ENCODE measurements at places on chromosomes 12 and 14.

GRCh38 chr14:74575936-74576335 is 36.1 kb downstream of the LTBP2 start:
- DNase-seq, result no peak

GRCh38 chr12:54935235-54935951 is 49.2 kb downstream of the TESPA1 start:
- peak; percentile 93 for DNase-seq

DNA sequence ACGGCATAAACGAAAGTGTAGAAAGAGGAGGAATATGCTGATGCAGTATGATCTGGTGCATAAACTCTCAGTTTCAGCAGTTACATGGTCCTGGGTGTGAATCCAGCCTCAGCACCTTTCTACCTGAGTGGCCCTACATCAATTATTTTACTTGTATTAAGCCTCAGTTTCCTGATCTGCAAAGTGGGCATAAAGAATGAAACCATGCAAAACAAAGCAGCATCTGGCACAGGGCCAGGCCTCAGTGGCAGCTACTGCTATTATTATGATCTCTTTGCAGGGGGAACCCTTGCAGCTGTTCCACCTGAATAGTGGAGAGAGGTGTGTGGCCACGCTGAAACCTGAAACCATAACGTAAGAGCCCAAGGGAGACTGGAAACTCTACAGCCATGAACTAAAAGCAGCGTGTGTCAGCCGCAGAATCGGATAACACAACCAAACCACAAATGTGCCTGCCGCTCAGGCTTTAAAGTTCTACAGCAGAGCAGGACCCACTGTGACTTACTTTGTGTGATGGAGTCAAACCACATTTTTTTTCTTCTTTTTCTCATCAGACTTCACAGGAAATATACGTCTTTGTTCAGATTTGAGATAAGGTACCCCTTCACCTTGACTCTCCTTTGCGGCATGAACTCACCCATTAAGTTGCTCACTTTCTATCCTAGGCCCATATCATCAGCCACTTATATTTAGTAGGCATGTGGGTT is 29.2 kb upstream of the FOS start:
- no peak for DNase-seq

GRCh38 chr12:92928421-92928961 is 604 bp downstream of the EEA1 start:
- peak; percentile 58 for DNase-seq

GRCh38 chr12:116697305-116697704 is 40.6 kb downstream of the SPRING1 start:
- peak; percentile 49 for DNase-seq

DNA sequence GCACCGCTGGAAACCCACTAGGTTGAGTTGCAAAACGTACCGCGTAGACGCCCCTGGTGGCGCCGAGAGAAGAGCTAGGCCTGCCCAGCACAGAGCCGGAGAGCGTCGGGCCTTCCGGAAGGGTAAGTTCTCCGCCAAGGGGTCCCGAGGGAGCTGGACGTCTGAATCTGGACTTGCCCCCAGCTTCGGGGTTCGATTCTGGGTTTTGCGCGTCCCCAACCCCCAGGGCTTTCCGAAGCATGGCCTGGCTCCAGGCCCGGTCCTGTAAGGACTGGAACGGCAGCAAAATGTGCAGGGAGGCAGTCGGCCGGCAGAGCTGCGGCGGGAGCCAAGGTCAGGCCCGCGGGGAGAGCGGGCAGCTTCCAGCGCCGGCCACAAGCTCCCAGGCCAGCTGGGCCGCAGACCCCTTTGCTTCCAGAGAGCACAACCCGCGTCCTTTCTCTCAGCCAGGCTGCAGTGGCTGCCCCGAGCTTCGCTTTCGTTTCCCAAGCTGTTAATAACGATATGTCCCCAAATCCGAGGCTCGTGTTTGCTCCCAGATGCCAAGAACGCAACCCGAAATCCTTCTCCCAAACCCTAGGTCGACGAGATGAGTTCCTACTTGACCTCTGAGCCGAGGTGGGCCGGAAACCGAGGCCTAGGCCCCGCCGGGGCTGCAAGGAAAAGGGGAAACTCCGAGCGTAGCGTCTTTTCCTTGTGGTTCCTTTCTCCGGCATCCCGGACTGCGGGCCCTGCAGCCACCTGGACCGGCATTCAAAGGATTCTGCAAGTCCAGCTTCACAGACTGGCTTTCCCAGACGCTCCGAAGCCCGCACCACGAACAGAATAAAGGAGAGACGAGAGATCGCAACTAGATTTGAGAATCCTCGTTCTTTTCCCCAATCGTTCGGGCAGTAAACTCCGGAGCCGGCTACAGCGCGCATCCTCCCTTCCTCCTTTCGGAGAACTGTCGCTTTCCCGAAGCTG is 3.2 kb upstream of the TBX5 start:
- peak; percentile 82 for DNase-seq

- DNase-seq, result no peak
Measured at GRCh38 chr14:26330982-26331381, 266.9 kb downstream of the NOVA1 start.

DNA sequence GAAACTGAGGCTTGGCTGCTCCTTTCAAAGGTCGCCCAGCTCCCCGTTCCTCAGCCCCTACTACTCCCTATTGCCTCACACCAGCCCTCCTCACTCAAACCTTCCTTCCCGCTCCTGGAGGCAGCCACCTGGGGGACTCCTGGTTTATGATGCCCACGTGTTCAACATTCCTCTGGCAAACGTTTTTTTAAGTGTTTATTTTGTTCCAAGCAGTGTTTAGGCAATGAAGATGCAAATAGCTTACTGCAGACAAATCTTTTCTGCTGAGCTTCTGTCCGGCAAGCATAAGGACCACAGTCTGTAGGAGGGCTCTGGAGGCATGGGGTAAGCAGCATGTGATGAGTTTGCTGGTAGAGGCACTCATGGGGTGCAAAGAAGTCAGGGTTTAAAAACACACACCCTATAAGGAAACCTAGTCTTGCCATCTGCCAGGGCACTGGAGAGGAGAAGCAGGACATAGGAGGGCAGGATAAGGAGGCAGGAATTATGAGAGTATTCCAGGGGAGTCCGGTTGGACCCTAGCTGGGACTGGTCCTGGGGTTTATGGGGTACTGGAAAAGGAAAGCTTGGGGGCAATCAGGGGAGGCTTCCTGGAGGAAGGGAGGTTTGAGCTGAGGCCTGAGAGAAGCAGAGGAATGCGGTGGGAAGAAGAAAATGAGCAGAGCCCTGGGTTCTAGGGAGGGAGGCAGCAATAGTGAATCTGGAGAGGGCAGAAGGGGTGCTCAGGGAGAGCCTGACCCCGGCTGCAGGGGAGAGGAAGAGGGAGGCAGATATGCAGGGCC is 123.3 kb downstream of the NCOR2 start:
- no peak for DNase-seq

- peak; percentile 86 for DNase-seq
Measured at GRCh38 chr14:37230551-37231194, 32.9 kb downstream of the MIPOL1 start.

DNA sequence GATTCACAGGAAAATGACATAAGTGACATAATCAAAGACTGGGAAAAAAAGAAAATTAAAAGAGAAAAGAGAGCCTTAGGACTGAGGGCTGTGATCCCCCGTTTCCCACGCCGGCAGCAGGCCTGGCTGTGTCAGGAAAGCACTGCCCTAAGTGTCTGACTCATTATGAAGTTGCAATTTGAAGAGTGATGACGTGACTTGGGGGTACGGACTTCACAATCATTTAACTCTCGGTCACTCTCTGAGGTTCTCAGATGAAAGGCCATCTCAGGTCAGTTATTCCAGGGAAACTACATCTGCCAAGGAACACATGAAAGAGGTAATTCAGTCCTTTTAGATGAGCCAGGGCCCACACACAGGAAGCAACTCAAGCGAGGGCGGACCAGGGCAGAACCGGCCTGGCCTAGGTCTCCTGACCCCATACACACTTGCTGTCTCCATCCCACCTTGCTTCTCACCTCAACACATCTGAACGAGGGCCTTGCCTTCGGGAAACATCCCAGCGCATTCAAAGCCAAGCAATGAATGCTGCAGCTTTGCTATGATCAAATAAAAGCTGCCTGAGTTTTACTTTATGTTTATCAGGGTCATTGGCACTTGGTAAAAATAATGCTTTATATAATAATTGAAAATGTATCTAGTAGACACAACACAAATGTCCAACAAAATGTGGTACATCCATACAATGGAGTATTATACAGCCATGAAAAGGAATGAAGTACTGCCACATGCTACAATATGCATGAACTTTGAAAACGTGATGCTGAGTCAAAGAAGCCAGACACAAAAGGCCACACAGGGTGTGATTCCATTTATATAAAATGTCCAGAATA is 2.7 kb downstream of the SSH1 start:
- peak; percentile 99 for DNase-seq

DNA sequence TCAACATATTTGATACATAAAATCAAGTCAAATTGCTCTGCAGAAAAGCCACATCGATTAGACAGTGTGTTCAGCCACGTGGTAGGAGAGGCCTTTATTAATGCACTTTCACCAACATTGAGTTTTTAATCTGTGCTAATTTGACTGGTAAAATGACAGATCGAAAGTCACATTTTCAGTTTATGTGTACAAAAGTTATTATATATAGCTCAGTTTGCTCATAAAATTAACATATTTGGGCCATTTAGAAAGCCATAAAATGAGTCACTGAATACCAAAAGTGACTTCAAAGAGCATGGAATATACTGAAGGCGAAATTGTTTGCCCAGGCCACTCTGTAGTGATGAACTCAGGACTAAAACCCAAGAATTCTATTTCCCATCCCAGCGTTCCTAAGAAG is 26.0 kb downstream of the C12orf42 start:
- no peak for DNase-seq

- DNase-seq, result no peak
Measured at GRCh38 chr14:70004791-70005190, 125.6 kb downstream of the SMOC1 start.

GRCh38 chr12:80432061-80432460 is 12.0 kb upstream of the PTPRQ start:
- DNase-seq, result no peak

DNA sequence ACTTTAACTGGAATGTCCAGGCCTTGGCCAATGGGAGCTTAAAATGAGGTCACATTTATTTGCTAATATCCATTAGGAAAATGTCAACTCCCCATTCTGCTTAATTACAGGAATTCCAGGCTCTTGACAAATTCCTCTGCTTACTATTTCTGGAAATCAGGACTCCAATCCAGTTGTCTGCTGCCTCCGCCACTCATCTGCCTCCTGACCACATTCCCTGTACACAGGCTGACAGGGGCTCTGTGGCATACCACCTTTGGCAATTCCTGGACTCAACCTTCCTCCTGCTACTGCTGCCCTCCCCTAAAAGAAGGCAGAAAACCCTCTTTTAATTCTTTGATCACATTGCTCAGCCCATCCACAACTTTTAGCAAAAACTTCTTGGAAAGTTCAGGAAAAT is 37.9 kb downstream of the KICS2 start:
- DNase-seq, result no peak

GRCh38 chr14:69153873-69154270 is 953 bp upstream of the DCAF5 start:
- DNase-seq, result peak; percentile 52

GRCh38 chr12:46357438-46358324 is 14.9 kb downstream of the SLC38A2 start:
- DNase-seq, result peak; percentile 67

GRCh38 chr12:119149270-119149669 is 29.5 kb upstream of the HSPB8 start:
- no peak for DNase-seq

DNA sequence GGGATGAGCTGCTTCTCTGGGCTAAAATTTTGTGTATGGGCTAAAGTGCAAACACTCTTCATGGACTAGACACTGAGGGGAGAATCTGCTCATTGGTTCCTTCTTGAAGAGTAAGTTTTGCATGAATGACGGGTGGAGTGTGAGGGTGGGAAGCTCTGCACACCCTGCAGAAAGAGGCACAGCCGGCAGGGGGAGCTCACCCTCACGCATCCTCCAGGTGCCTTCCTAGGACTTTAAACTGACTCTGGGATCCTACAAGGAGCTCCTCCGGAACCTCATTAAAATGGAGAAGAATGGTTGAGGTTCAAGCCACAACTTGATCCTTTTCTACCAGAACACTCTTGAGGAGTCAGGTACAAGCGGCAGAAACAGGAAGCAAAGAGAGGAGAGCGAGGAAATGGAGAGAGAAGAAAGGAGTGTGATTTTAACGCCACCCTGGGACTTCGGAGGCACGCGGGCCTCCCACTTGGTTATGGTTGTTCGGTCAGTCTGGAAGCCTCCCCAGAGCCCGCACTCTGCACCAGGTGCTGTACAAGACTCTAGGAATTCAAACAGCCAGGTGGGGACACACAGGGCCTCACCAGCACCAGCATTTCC is 87.5 kb downstream of the SETD3 start:
- peak; percentile 66 for DNase-seq

DNA sequence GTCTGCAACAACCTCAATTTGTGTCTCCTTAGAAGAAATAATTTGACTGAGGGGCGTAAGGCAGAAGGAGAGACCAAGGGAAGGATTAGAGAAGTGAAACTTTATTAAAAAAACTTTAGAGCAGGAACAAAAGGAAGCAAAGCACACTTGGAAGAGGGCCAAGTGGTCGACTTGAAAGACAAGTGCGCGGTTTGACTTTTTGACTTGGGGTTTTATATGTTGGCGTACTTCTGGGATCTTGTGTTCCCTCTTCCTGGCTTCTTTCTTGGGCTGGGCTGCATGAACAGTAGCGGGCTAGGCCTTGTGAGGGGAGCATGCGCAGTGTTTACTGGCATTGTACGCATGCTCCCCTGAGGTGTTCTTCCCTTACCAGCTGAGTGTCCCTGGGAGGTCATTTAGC is 369.3 kb upstream of the DCN start:
- no peak for DNase-seq

- no peak for DNase-seq
Measured at GRCh38 chr12:90015228-90015627, 306.6 kb upstream of the ATP2B1 start.

DNA sequence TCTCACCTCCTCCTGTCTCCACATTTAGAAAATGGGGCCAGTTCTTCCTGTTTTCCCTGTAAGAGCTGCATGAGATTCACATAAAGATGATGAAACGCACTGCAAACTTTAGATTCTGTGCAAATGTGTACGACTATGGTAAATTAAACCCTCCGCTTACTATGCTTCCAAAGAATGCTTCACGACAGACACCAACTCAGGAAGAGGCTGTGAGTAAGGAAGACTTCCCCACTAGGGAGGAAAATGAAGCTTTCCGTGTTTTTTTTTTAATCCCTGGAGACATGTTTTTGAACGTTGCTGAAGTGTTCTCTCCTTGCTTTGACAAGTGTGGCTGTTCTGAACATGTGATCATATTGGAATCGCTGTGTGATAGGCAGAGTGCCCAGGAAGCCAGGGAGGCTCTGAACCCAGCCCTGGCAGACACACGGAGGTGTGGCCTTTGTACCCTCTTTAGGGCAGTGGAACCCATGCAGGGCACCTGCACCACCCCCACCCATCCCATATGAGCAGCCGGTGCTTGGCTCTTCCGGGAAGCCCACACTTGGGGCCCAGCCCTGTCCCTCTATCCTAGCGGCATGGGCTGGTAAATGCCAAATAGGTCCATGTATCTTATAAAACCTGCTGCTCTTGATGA is 7.5 kb upstream of the SYNE3 start:
- peak; percentile 79 for DNase-seq

GRCh38 chr12:68790081-68790951 is 17.7 kb upstream of the MDM2 start:
- DNase-seq, result no peak

Measured in ELR (cell line).